ENCODE measurements at places on chromosomes 16 and 17.

GRCh38 chr16:71904239-71904638, 8.9 kb downstream of the IST1 start:
- no peak for DNase-seq

DNA sequence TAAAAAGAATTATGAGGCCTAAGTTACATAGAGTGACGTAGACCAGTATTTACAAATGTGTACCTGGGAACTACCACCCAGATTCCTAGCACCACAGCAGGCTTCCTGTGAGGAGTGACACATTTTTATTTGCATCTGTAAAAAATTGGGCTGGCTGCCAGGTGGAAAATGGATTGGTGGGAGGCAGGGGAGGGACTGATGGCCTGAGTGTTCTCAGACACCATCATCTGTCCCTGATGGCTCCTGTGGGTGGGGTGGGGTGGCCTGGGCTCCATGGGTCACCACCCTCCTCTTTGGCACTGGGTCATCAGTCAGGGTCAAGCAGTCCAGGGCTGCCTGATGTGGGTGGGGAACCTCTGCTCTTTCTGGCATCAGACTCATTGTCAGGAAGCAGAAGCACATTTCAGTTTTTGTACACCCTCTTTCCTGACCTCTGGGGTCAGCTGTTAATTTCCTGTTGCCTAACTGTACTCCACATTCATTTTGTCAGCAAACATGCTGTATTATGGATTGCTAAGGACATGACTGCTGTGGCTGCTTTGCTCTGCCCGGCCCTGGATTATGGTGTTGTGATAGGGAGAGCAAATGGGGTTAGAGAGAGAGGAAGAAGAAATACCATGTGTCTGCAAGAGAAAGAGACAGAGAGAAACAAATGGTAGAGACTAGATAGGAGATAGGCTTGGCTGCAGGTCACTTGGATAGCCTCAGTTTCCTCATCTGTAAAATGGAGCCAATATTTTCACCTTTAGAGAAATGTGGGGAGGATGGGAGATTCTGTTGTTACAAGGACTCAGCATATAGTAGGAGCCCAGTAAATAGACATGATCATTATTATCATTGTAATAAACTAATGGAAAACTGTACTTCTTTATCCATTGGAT, 11.6 kb upstream of the MFAP4 start:
- DNase-seq = no peak

DNA sequence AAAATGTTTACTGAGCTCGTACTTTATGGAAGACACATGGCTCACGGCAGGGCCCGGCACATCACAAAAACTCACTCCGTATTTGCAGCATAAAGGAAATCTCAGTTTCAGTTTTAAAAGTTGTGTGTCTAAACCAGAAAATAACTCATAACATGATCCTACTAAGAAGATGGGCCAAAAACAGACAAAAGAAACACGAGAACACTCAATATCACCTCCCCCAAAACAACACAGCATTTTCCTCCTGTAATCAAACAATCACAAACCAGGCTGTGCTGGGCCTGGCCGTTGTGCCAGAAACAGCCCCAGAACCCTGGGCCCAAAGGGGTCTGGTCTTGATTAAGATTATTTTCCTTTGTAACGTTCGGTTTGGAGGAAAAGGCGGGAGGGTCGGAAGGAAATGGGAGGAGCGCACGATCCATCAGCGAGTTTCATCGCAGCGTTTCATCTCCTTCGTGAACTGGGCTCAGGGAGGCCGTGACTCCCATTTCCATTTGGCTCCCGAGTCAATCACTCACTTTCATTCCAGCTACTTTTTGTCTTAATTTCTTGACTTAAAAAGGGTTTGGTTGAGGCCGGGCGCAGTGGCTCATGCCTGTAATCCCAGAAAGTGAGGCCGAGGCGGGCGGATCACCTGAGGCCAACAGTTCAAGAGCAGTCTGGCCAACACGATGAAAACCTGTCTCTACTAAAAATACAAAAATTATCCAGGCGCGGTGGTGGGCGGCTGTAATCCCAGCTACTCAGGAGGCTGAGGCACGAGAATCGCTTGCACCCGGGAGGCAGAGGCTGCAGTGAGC, 61.4 kb downstream of the NXN start:
- no peak for DNase-seq

DNA sequence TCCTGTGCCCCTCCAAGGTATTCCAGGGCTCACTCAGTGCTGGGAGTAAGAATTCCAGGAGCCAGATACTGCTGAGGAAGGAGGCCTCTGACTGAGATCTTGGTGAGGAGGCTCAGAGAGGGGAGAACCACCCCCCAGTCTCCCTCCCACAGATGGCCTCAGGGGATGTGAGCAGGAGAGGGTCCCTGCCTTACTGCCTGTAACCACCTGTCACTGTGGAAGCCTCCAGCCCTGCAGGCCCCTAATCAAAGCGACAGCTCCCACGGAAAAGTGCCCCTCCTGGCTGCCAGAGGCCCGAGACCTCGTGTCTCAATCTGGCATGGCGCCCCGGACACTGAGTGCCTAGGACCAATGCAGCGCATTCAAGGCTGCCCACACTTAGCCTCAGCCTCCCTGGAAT, 7.7 kb upstream of the C17orf113 start:
- DNase-seq = no peak

DNA sequence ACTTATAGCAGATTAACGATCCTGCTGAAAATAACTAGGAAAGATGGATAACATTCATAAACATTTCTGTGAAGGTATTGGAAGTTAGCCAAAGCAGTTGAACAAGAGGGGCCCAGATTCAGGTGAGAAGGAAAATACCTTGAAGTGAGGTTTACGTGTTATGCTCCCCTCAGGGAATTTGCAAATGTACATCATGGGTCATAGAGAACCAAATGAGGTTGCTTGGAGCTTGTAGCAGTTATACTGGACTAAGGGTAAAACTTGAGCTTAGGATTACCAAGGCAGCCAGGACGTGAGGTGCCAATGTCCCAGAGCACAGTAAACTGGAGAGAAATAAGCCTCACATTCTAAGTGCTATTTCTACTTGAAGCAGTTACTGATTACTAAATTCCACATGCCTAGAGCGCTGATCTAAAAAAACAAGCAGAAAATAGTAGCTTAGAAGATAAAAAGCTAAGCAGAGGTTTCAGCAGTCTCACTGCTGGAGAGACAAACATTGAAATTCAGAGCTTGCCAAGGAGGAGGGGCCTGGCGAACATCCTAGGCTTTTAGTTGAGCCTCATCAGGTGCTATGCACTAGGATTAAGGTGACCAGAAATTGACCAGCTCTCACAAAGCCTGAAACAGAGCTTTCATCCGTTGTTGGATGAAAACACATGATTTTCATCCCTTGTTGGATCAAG, 136.7 kb upstream of the FAM20A start:
- peak; percentile 17 for DNase-seq

- DNase-seq = peak; percentile 58
Measured at GRCh38 chr17:81414756-81415516, 19.7 kb downstream of the BAHCC1 start.

DNA sequence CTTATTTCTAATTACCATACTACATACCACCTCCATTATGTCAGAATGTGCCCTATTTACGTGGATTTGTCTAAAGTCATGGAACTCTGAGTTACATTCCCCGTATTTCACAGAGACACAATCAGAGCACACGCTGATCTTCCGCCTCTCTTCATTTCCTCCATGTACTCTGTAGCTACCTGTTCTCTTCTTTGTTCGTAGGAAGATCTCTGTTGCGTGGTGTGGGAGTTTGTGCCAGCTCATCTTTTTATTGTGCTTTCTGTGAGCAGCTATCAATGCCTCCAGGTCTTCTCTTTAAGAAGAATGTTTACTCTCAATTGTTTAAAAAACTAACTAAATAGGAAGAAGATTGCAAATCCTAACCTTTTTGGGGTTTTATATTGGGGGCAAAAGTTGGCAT, 26.9 kb downstream of the NLRC5 start:
- no peak for DNase-seq

GRCh38 chr17:57461082-57461481, 204.8 kb downstream of the MSI2 start:
- DNase-seq = no peak

- DNase-seq = no peak
Measured at GRCh38 chr16:15533386-15533785, 99.0 kb downstream of the BMERB1 start.

- peak; percentile 37 for DNase-seq
Measured at GRCh38 chr17:20010099-20010863, 1.1 kb downstream of the SPECC1 start.

- DNase-seq = no peak
Measured at GRCh38 chr16:58027161-58027915, 1.8 kb downstream of the MMP15 start.

DNA sequence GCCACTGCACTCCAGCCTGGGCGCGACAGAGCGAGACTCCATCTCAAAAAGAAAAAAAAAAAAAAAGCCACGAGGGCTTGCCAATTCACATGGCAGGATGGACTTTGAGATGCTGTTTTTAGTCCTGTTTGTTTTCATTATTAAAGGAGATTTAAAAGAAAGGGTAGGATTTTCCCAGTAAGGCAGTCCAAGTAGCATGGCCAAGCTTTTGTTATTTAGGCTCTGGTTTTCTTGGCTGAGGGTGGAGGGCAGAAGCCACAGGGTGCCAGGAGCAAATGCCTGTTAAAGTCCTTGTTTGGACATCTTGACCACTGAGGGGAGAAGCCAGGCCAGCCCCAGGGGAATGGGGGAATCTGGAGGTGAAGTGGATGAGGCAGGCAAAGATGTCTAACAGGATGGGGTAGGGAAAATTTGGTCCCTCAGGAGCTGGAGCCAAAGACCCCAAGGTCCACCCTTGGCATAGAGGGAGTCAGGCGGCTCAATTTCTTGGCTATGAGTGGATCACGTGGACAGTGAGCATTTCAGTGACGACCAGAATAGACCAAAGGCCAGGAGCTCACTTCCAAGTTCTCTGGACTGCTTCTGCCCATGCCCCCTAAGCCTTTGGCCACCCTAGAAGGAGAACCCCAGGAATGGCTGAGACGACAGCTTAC, 20.8 kb upstream of the PLLP start:
- DNase-seq = no peak

DNA sequence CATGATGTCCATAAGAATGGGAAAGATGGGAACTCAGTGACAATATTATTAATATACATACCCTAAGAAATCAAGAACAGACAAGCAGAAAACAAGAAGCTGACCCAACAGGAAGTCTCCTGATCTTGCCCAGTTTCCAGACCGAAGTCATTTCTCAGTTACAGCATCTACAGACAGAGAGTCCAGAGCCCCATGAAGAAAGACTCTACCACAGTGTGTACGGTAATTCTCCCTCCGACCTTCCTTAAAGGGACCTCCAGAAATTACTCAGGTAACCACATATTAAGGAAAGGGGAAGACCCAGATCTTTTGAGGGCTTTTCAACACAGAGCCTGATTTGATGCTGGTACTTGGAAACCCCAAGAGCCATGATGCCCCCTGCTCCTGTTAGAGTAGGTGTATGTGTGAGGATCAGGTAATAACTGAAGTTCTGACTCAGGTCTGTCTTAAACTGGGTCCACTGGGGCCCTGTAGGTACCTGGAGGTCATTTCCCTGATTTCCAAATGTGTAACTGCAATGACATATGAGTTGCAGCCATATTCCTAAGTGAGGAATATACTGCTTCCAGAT, 132.4 kb downstream of the ABCA8 start:
- DNase-seq = no peak

- DNase-seq = no peak
Measured at GRCh38 chr16:80408014-80408413, 132.8 kb upstream of the DYNLRB2 start.

GRCh38 chr17:61260071-61260797, 139.4 kb upstream of the TBX2 start:
- no peak for DNase-seq

DNA sequence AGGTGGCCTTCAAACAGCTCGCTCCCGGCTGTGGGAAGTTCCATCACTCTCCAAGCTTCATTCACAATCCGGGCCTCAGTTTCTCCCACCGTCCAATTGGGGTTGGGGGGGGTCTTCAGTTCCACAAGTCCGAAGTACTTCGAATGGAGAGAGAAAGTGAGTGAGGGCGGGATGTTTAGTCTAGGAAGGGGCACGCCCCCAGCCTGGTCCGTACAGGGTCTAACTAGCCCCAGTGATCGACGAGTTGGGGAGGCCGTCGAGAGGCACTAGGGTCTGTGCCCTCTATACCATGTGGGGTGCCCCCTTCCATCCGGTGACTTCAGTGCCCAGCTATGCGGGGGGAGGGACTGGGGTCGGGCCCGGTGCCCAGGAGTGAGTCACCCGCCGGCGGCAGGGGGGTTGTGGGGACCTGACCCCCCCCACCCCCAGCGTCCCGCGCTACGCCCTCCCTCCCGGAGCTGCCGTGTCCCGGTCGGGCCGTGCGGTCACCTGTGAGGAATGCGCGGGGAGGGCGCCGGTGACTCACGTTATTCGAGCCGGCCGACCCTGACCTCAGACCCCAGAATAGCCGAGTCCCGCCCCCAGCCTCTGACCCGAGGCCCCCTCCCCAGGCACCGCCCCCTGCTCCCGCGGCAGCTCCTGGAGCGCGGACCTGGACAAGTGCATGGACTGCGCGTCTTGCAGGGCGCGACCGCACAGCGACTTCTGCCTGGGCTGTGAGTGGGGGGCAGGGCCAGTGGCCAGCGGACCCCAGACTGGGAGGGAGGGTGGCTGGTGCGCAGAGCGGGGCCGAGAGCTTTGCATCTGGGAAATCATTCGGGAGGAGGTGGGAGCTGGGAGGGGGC, 658 bp downstream of the TNFRSF12A start:
- no peak for DNase-seq

- DNase-seq = no peak
Measured at GRCh38 chr17:27407916-27408864, 48.1 kb upstream of the KSR1 start.

DNA sequence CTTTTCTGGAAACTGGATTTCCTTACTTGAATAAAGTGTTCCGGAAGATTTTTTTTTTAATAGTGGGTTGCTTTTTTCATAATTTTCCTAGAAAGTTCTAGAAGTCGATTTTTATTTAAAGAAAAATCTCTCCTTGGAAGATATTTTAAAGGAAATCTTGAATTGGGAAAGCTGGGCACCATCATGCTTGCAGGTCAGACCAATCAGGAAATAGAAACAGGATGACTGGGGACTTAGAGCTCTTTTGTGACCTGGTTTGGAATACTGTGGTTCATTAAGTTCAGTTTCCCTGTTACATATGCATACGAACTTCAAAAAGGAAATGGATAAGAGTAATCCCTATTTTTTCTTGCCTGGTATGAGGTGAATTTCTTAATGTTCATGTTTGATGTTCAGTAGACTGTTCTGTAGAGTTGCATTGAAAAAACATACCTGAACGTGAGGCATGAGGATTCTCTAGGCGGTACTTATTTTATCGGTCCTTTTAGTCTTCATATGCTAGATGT, 1.2 kb downstream of the NFATC3 start:
- DNase-seq = no peak

GRCh38 chr17:1231456-1231855, 38.8 kb upstream of the BHLHA9 start:
- DNase-seq = no peak

- DNase-seq = no peak
Measured at GRCh38 chr16:47694543-47694942, 233.4 kb downstream of the PHKB start.

DNA sequence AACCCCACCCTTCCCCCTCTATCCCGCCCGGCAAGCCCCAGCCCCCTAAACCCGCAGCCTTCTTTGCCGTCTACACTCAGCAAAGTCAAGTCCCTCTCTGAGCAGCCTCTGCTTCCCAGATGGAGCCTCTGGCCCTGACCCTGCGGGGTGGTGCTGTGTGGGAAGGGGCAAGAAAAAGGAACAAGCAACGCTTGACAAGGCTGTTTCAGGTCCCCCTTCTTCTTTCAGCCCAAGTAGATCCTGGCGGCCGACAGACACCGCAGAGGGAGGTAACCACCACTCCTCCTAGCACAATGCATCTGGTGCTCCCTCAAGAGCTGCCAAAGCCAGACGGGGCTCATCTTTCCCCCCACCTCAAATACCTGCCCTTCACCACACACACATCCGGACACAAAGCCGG, 178.3 kb downstream of the ENGASE start:
- DNase-seq = no peak

GRCh38 chr16:83802135-83802534, 5.6 kb upstream of the HSBP1 start:
- DNase-seq = no peak
